Stimulated activated CD8-positive, alpha-beta memory T cell treated with anti-CD3 and anti-CD28 coated beads, Interleukin-2, amount 100 ng/mL, for 1 hour (primary cell): ENCODE measurements at places on chromosomes 1 and 21.
A peak's percentile ranks its signal among the peaks of the same experiment; 100 is the strongest.

DNA sequence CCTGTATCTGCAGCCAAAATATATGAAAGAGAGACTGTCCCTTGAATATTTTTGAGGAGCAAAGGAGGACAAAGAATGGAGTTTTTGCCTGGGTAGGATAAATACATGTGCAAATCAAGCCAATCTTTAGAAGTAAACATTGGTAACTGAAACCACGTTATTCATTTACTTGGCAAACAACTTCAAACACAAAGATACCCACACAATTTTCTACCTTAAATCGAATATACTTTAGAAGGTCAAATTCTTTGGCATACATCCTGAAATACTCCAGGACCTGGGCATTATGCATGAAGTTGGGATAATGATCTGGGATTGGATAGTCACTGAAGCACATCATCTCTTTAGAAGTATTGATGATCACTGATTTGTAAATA is 9.6 kb downstream of the FMO5 start:
- DNase-seq = no peak

DNA sequence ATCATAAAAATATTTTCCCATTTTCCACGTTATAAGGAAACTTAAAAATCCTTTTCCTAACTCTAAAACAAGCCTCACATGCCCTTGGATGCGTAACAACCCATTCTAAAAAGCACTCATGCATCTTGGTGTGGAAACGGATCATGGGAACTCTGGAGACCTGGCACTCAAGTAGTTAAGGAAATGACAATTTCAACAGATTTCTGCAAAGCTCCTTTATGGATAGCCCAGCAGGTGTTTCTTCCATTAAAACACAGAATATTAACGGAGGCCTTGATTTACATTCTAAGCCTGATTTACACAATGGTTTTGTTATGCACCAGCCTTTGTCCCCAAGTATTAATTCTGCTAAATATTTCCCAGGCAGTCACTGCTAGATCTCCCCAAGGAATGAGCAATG is 12.9 kb downstream of the PARS2 start:
- DNase-seq = no peak

GRCh38 chr1:177275736-177276135 is 105.0 kb downstream of the BRINP2 start:
- no peak for DNase-seq

GRCh38 chr1:3498986-3499385 is 44.5 kb downstream of the ARHGEF16 start:
- no peak for DNase-seq

GRCh38 chr1:31765041-31765467 is 914 bp upstream of the ADGRB2 start:
- no peak for DNase-seq

GRCh38 chr1:231059566-231060193 is 19.6 kb upstream of the FAM89A start:
- DNase-seq = no peak

DNA sequence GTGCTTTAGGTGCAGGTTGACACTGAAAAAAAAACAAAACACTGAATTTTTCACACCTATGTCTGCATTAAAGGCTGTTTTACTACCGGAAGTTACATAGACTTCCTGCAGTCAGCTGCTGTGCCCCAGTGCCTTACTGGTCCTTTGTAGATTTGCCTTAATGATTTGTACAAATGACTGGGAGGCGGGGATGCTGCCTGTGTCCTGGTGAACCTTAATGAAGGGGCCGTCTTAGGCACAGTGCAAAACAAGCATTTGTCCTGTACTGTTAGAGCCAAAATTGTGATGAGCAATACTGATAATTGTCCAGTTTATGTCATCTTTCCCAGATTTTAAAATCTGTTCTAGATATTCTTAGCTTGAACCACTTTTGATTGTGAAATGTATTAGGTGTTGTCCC is 90.9 kb upstream of the PGD start:
- no peak for DNase-seq

GRCh38 chr1:10836726-10837125 is 40.3 kb upstream of the CASZ1 start:
- no peak for DNase-seq

- DNase-seq = peak; percentile 20
Measured at GRCh38 chr1:203038891-203039608, 12.8 kb downstream of the PPFIA4 start.

- DNase-seq = no peak
Measured at GRCh38 chr1:160167580-160167979, 16.2 kb downstream of the ATP1A4 start.

- DNase-seq = no peak
Measured at GRCh38 chr1:214861615-214862014, 220.9 kb upstream of the KCNK2 start.

- DNase-seq = no peak
Measured at GRCh38 chr1:230570724-230571360, 71.4 kb upstream of the COG2 start.

- DNase-seq = no peak
Measured at GRCh38 chr1:234932106-234932505, 196.5 kb downstream of the TOMM20 start.

- no peak for DNase-seq
Measured at GRCh38 chr1:27455139-27455811, 34.7 kb downstream of the WASF2 start.

- DNase-seq = no peak
Measured at GRCh38 chr21:24011087-24011486, 1596.2 kb downstream of the MRPL39 start.

DNA sequence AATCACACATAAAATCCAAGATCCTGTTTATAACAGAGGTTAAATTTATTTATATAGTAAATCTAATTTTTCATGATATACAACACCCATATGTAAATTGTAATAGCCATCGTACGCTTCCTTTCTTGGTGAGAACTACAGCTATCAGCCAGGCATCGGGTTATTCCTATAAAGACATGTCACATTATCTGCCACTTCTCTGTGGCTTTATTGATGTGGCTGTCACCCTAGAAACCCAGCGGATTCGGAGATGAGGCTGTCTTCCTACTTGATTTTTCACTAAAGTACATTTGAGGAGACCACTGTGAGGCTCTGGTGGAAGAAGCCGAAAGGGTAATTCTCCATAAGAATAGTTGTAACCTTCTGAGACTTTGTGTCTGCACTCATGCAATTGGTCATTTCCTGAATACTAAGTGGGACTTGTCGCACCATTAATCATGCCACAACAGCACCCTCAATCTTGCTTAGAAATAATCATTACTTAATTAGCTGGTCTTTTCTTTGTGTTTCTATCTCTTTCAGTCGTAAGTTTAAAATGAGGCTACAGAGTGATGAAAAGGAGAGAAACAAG is 106.0 kb downstream of the NTNG1 start:
- DNase-seq = no peak

DNA sequence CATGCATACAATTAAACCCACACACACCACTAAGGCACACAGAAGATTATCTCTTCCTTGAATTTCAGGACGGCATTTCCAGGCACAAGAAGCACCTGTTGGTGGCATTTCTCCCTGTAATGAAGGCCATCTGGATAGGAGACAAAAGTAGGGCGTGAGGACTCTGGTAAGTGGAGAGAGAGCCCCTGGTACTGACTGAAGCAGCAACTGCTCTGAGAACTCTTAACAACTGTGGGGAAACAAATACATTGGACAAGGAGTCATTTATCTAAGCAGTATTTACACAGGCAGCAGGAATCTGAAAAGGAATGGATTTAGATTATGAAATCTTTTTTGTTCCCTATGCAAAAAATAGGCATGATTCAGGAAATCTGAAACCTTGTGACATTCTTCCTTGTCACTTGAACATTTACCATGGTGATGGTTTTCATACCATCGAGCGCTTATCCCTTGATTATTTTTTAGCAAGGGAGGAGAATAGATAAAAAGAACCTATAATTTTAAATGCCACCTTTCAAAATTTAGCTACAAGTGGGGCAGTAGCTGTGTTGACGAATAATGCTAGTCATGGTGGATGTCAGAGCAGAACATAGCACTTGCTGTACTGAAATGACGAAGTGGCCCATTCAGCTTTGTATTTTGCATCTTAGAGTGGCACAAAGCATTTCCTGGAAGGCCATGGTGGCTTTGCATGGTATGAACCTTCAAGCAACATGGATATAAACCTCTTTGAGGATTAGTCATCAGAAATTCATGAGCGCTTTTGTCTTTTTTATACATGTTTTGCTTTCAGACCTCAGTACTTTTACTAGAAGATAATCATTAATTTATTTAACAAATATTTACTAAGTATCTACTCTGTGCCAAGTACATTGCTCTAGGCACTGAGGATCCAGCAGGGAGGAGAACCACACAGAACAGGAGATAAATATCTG is 362.0 kb downstream of the ADGRL2 start:
- DNase-seq = no peak

GRCh38 chr1:231446138-231446537 is 24.1 kb upstream of the EGLN1 start:
- DNase-seq = no peak
